Aorta (tissue), 5 donors: ENCODE measurements at places on chromosomes 5 and 9.

DNA sequence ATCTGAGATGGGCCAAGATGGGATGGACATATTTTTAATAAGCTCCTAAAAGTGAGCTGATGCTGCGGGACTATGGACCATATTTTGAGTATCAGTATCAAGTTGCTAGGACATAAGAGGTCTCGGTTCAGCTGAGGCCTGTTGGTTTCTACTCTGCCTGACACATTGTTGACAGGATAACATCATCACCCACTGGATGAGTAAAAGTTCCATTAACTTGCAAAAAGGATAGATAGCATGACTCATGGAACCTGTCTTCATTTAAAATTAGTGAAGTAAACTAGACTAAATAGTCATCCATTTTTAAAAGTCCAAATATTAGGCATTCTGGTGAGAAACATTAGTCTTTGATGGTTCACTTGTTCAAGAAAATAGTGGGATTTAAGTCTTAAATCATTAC is 33.3 kb downstream of the PARP8 start:
- DNase-seq: no peak

DNA sequence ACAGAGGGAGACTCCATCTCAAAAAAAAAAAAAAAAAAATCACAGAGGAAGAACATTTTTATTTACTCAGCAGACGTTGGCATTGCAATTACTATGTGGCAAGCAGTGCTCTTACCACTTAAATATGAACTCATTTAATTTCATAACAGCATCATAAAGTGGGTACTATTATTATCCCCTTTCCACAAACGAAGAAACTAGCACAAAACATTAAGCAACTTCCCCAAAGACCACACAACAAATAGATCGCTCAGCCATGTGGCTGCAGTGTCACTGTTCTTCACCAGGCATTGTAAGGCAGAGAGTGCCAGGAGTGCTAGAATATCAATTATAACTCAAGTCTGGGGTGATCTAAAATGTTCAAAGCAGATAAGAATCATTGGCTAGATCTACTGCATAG is 69.8 kb upstream of the PLPP6 start:
- no peak for DNase-seq

DNA sequence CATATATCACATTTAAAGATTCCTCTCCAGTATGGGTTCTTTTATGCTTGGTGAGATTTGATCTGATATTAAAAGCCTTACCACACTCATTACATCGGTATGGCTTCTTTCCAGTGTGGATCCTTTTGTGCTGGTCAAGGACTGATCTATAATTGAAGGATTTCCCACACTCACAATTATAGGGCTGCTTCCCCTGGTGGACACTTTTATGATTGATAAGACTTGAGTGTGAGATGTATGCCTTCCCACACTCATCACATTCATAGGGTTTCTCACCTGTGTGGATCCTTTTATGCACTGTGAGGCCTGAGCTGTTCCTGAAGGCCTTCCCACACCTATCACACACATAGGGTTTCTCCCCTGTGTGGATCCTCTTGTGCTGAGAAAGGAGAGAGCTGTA is 12.2 kb downstream of the ZFP62 start:
- no peak for DNase-seq

DNA sequence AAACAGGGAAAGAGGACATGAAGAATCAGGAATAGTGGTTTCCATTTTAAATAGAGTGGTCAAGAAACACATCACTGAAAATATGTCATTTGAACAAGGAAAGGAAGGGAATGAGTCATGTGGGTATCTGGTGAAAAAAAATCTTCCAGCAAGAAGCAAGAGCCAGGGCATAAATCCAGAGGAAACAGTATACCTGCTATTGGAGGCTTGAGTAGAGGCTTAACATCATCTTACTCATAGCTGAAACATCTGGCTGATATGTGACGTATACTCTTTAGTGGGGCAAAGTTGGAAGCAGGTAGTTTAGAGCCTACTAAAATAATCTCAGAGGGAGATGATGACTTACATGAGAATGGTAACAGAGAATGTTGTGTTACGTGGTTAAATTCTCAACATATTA is 517.2 kb downstream of the CAAP1 start:
- DNase-seq: no peak

GRCh38 chr9:84932915-84933527 is 263.5 kb downstream of the NTRK2 start:
- DNase-seq: no peak

DNA sequence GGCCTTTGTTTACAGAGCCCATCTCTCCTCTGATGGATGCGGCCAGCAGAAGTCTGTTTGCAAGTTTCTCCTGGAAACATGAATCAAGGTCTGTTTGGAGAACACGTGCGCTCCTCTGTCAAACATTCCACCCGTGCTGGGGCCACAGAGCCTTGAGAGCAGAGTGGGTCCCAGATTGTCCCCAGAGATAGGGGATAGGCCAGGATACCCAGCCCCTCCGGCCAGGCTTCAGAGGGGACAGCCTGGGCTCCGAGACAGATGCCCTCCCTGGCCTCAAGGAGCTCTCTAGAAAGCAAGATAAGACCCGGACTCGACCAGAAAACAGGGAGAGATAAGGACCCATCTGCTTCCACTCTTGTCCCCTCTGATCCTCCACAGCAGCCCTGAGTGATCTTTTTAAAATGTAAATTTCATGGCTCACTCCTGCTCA is 40.4 kb upstream of the HAND1 start:
- DNase-seq: no peak

GRCh38 chr5:83645936-83646335 is 74.7 kb downstream of the HAPLN1 start:
- no peak for DNase-seq

DNA sequence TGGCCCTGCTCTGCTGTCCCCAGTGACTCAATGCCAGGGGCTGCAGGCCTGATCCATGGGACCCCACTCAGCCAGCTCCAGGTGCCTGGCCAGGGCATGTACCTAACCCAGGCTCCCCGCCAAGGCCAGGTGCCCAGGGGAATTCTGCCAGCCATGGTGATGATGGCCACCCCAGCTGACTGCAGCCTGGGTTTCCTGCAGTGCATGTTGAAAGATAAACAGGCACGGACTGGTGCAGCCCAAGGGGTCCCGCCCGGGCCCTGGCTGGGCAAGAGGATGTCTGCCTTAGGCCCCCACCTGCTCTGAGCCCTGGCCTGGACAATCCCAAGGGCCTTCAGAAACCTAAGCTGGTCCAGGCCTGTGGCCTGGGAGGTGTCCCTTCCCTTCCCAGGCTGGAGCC is 1.2 kb downstream of the ABCA2 start:
- no peak for DNase-seq

DNA sequence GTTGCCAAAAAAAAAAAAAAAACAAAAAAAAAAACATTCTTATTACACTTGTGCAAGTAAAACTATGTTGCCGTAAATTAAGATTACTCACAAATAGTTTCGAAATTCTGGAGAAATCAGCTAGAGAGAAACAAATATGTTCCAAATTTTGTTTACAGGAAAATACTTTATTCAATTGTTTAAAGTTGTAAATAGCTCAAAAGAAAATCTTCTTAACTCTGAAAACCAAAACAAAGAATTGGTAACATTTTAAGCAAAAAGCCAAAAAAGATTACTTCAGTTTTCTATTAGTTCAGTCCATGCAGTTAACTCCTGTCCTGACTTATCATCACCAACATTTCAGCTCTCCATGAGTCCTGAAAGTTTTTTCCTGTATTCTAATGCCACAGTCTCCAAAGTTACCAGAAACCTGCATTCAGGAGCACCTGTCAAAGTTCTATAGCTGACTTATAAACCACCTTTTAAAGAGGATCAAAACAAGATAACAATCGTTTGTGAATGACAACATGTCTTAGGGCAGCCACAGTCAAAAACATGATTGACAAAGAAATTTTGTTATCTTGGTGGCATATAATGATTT is 194.1 kb downstream of the RANBP17 start:
- no peak for DNase-seq

GRCh38 chr9:91037511-91038482 is 236.2 kb downstream of the SYK start:
- no peak for DNase-seq

DNA sequence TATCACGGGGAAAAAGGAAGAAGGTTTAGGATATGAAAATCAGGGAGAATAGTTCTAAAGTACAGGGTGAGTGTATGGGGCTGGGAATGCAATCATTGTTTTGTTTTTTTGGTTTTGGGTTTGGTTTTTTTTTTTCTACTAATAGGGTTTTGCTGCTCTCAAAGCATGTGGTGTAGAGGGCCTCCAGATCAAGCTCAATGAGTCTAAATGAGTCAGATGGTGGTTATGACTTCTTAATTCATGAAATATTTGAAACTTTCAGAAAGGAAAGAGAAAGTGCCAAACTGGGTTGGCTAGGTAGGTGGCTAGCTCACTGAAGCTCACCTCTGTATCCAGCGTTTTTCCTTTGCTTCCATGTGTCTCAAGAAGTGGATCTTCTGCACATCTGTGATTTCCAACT is 10.7 kb downstream of the OR1L8 start:
- DNase-seq: no peak

GRCh38 chr5:137366526-137366925 is 132.6 kb downstream of the SPOCK1 start:
- no peak for DNase-seq

- DNase-seq: no peak
Measured at GRCh38 chr5:109063223-109063622, 315.5 kb downstream of the FER start.
